Muscle of back (tissue), 13 donors: ENCODE measurements at places on chromosomes 3 and 15. TPM values are rescaled to one million over a fixed set of nuclear protein-coding genes. Genes with fewer than 3 reads are reported as not detected.

GRCh38 chr3:179113903-179114302, 34.3 kb upstream of the PIK3CA start:
- DNase-seq: no peak

GRCh38 chr15:68993276-68993675, 21.2 kb upstream of the NOX5 start:
- no peak for DNase-seq

GNAT1 gene
- polyA plus RNA-seq: not detected

GRCh38 chr15:33310481-33311311, at the start of gene RYR3:
Gene RYR3, plus strand, starts transcription at chr15:33310967. Its CDS starts 79 bp downstream, at chr15:33311046.
- peak; percentile 85 for DNase-seq

LMOD3 gene
- polyA plus RNA-seq: 196 TPM

DNA sequence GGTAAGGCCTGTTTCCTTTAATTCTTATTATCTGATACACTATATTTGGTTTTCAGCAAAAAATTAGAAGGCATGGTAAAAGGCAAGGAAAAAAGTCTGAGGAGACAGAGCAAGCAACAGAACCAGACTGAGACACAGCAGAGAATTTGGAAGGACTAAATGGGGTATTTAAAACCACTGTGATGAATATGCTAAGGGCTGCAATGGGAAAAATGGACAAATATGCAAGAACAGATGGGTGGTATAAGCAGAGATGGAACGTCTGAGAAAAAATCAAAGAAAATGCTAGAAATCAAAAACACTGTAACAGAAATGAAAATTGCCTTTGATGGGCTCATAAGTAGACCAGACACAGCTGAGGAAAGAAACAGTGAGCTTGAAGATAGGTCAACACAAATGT, 50.8 kb upstream of the NSMCE3 start:
- no peak for DNase-seq

- DNase-seq: no peak
Observed at GRCh38 chr15:39200586-39200985, 380.3 kb upstream of the THBS1 start.

- no peak for DNase-seq
Observed at GRCh38 chr3:105866656-105867653, 1.9 kb downstream of the CBLB start.

- peak; percentile 12 for DNase-seq
Observed at GRCh38 chr15:86840996-86841395, 761.3 kb downstream of the AGBL1 start.

DNA sequence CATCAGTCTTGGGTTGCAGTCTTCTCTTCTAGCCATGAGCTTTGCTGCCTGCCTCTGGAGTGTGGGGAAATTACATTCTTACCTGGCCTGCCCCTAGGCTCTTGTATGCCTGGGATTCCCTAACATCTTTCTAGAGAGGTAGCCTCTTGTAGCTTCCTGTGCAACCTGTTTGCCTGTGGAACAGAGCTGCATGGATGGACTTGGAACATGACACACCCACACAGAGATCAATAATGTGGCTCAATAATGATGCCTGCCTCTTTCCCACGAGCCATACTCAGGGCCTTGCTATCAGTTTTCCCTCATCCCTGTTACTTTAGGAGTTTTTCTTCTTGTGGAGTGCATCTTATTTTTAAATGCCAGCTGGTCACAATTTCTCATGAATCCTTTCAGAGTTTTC, 11.4 kb downstream of the CHCHD6 start:
- DNase-seq: no peak

SCN11A gene
- polyA plus RNA-seq: 3.3 TPM

MYD88 gene
- 23.5 TPM for polyA plus RNA-seq

GRCh38 chr15:76289582-76289981, 21.7 kb downstream of the ETFA start:
- no peak for DNase-seq

EIF3J gene
- polyA plus RNA-seq: 72.3 TPM

- DNase-seq: no peak
Observed at GRCh38 chr15:88904257-88904623, 8.9 kb upstream of the HAPLN3 start.

- no peak for DNase-seq
Observed at GRCh38 chr15:32979710-32980109, 214.8 kb downstream of the FMN1 start.

GRCh38 chr15:91127236-91127955, 27.3 kb downstream of the SV2B start:
- no peak for DNase-seq

DPPA4 gene
- 5.1 TPM for polyA plus RNA-seq

UROC1 gene
- polyA plus RNA-seq: not detected

GRCh38 chr3:75327453-75327852, 336.7 kb upstream of the FRG2C start:
- DNase-seq: no peak

NPAP1 gene
- 0.03 TPM for polyA plus RNA-seq

DNA sequence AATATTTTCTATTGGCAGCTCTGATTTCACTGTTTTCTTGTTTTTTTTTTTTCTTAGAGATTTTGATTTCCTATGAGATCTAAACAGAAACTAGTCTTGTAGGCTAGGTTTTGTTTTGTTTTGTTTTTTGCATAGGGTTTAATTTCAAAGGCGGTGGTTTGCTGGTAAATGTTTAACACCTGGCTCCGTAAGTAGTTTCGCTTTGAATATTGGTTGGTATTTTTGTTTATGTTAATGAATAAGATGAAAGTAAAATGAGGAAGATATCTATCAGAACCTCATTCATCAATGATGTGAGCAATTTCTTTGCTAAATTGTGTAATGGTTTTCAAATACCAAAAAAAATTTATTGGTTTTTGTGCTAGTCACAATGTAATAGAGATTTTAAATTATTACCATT, 39.7 kb upstream of the TM4SF1 start:
- no peak for DNase-seq

DNA sequence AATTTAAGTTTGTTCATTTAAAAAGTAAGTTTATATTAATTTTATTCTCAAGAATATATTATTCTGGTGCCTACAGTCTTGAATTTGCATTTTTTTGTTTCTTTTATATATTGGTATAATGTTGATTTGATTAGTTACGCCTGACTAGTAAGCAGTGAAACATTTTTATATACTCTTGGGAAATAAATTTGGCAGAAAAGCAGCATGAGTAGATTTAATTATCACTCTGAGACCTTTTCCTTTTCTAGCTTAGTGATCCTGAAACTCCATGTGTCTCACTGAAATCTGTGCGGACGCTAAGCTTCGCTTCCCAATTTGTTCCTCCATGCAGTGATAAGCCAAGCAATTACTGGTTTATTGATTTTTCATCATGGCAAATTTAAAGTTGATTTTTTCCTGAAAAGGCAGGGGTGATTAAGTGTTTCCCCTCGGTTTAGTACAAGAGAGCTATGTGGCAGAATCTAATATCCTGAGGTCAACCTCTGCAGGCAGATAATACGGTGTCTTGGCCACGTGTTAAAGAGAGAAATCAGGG, 87.2 kb upstream of the MLF1 start:
- DNase-seq: no peak

DNA sequence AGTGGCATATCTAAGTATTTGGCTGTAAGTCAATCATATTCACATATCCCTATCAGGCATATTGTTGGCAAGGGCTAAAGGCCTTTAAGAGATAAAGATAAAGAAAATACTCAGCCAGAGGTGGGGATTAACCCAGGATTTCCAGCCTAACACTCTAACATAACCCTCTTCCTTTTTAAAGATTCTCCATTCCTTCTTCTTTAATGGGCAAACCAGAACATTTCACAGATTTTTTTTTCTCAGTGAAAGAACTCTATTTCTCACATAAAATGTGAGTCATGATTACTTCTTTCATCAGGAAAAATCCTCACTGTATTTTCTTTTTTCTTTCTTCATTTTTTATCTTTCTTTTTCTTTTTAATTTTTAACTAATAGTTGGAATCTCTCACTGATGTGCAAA, 200.4 kb downstream of the NR1D2 start:
- no peak for DNase-seq

GRCh38 chr15:25787855-25788520, 75.1 kb downstream of the ATP10A start:
- DNase-seq: no peak

- DNase-seq: no peak
Observed at GRCh38 chr15:57559875-57560274, 31.8 kb upstream of the MYZAP start.

DNA sequence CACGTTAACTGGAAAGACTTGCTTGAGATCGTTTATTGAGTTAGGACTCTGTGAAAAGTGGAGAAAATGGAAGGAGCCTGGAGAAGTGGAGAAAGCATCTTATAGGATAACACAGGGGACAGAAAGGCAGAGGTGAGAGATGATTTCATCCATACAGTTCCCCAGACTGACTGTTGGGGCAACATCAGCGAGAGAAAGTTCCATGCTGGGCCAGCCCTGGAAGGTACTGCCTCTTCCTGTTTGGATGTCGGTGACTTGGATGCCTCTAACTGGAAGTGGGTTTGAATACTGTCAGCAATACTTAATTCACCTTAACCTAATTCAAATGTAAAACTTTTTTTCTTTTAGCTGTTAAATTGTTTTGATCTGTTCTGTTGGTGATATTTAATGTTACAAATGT, 32.3 kb downstream of the ATP13A5 start:
- no peak for DNase-seq

GRCh38 chr3:33438284-33438668, 1.9 kb downstream of the UBP1 start:
- peak; percentile 41 for DNase-seq

GRCh38 chr3:78021710-78022109, 981.8 kb downstream of the ROBO2 start:
- no peak for DNase-seq

DNA sequence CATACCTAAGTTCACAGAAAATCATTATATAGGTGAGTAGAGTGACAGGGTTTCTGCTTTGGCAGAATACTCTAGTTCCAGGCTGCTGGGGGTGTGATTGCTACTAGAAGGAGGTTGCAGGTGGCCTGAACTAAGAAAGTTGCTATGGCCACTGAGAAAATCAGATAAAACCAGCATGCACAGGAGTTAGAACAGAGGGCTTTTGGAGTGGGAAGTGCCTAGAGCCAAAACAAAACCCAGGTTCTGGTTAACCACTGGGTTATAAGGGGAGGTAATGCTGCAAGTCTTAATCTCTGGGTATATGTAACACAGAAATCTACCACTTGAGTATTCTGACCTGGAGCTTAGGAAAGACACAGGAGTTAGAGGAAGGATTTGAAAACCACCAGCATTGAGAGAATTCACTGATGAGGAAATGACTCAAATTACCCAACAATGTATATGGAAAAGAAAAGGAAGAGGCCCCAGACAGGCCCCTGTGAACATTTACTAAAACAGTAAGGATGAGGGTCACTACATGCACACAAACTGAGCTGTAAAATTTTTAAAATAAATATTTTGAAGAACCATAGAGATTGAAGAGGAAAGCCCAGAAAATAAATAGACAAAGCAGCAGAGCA, 60.0 kb downstream of the PLOD2 start:
- DNase-seq: no peak

DNA sequence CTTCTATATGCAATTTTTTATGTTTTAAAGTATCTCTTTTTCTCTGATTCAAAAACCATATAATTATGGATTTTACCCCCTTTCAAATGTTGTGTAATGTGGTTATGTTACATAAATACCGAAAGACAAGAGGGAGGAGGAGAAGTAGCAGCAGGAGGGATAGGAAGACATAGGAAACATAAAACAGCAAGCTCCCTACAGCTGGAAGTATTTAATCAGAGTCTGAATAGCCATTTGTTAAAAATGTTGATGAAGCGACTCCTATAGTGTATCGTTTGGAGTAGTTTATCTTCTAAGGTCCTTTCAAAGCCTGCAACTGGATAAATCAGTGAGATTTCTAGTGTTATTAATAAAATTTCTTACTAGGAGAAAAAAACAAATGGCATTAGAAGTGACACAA, 598.1 kb upstream of the GOLIM4 start:
- no peak for DNase-seq

DNA sequence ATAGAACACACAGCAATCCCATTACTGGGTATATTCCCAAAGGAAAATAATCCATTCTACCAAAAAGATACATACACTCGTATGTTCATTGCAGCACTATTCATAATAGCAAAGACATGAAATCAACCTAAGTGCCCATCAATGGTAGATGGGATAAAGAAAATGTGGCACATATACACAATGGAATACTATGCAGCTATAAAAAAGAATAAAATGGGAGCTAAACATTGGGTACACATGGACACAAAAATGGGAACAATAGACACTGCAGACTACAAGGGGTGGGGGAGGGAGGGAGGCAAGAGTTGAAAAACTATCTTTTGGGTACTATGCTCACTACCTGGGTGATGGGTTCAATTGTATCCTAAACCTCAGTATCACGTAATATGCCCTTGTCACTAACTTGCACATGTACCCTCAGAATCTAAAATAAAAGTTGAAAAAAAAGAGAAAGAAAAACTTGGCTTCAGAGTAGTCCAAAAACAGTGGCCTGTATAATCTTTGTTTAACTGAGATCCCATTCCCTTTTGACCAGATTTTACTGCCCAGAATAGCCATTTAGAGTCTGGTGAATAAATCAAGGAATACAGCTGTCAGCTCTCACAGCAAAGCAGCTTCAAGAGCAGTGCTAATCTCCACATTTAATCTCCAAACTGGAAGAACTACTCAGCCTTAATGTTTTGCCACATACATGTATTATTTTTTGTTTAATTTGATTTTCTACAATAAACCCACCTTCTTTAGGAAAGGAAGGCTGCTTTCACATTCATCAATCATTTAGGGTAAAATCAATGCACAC, 54.5 kb upstream of the XRN1 start:
- no peak for DNase-seq

ARIH1 gene
- polyA plus RNA-seq: 132 TPM

DNA sequence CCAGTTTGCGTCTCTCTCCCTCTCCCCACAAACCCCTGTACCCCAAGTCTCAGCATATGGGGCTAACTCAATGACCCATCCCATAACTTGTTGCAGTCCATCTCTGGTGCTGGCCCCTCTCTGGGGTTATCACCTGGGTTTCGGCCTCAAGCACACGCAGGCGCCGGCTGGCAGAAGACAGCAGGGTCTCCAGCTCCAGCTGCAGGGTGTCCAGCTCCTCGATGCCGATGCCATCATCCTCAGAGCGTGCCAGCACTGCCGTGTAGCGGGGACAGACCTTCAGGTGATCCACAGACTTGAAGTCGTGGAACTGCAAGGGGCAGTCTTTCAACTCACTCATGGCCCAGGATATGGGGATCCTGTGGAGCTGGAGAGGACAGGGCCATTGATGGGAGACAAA, 1.1 kb downstream of the TADA3 start:
- DNase-seq: no peak

ARID3B gene
- polyA plus RNA-seq: 4.8 TPM
